Mesothelial cell of epicardium (in vitro differentiated cells): ENCODE measurements at places on chromosomes 12 and 14. TPM values are rescaled to one million over a fixed set of nuclear protein-coding genes. Genes with fewer than 3 reads are reported as not detected.

The ACSM4 gene
- total RNA-seq: not detected in 3 replicates

DNA sequence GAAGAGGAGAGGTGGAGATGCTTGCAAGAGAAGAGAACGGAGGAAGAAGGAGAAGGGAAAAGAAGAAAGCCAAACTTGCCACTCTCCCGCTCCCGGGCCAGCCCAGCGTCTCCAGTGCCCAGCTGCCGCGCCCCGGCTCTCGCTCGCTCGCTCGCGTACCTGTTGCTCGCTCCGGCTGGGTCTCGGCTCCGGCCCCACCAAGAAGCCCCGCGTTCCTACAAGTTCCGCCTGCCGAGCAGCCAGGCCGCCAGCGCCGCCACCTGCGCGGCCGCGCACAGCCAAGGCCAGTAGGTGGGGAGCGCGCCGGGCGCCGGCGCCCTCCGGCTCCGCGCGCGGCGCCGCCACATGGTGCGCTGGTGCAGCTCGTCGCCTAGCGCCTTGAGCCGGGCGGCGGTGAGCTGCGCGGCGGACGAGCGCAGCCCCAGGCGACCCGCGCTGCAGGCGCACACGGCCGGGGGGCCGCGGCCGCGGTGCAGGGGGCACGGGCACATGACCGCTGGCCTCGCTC lies 370 bp downstream of the HRK start:
- H3K36me3 ChIP-seq: no peaks in the 10 kb centered on the region
- peak overlapping the region; percentile 17 for H3K27ac ChIP-seq
- no peak for DNase-seq
- H3K4me1 ChIP-seq: peaks cover 40% of the 10 kb centered on the region

The BCAT1 gene
- 108 to 125 TPM (median 121 TPM) in 3 replicates for total RNA-seq

The TAS2R50 gene
- total RNA-seq: 3.3 to 3.4 TPM (median 3.3 TPM) in 3 replicates

The BEGAIN gene
- total RNA-seq: 4.7 to 6.7 TPM (median 5.1 TPM) in 3 replicates
